ENCODE measurements at places on chromosomes 3 and 15. TPM values are rescaled to one million over a fixed set of nuclear protein-coding genes. Genes with fewer than 3 reads are reported as not detected.

DNA sequence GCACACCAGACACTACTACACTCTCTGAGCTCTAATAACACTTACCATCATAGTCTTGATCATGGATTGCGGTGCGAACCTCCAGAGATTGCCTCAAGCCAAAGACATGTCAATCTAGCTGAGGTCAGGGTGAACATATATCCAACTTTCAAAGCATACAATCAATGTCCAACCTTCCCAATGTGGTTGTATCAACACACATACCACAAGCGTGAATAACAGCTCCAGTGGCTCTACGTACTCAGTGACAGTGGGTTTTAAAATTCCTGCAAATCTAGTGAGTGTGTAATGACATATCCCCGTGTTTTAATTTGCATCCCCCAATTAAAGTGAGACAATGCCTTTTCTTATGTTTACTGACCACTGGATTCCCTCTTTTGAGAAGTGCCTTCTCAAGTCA, 29.6 kb downstream of the SFMBT1 start:
- peaks cover 7% of the 10 kb centered on the region for H3K4me1 ChIP-seq
- H3K27me3 ChIP-seq = no peaks in the 10 kb centered on the region
- H3K27ac ChIP-seq = no peak overlapping the region
- peak; percentile 75 for DNase-seq
- H3K4me3 ChIP-seq = no peak overlapping the region
- H3K36me3 ChIP-seq = no peaks in the 10 kb centered on the region

GRCh38 chr15:48643776-48644466, 1.6 kb downstream of the FBN1 start:
- H3K4me3 ChIP-seq = peak overlapping the region; percentile 95
- peaks cover 18% of the 10 kb centered on the region for H3K4me1 ChIP-seq
- H3K27me3 ChIP-seq = no peaks in the 10 kb centered on the region
- peak overlapping the region; percentile 92 for H3K27ac ChIP-seq

- H3K27ac ChIP-seq = no peak overlapping the region
- H3K4me3 ChIP-seq = no peak overlapping the region
- H3K4me1 ChIP-seq = peaks cover 7% of the 10 kb centered on the region
- no peak for DNase-seq
Observed at GRCh38 chr15:99209326-99209725, 40.1 kb downstream of the TTC23 start.

- H3K27me3 ChIP-seq = no peaks in the 10 kb centered on the region
- H3K27ac ChIP-seq = no peak overlapping the region
- DNase-seq = no peak
- no peaks in the 10 kb centered on the region for H3K36me3 ChIP-seq
- no peak overlapping the region for H3K4me3 ChIP-seq
- H3K4me1 ChIP-seq = no peaks in the 10 kb centered on the region
Observed at GRCh38 chr3:29609328-29609811, 328.5 kb downstream of the RBMS3 start.

GRCh38 chr15:52336529-52336928, 40.9 kb upstream of the MYO5C start:
- no peak overlapping the region for H3K27ac ChIP-seq
- peaks cover 5% of the 10 kb centered on the region for H3K36me3 ChIP-seq
- H3K4me1 ChIP-seq = peaks cover 19% of the 10 kb centered on the region
- H3K4me3 ChIP-seq = no peak overlapping the region

The CPLX3 gene
- total RNA-seq = not detected

DNA sequence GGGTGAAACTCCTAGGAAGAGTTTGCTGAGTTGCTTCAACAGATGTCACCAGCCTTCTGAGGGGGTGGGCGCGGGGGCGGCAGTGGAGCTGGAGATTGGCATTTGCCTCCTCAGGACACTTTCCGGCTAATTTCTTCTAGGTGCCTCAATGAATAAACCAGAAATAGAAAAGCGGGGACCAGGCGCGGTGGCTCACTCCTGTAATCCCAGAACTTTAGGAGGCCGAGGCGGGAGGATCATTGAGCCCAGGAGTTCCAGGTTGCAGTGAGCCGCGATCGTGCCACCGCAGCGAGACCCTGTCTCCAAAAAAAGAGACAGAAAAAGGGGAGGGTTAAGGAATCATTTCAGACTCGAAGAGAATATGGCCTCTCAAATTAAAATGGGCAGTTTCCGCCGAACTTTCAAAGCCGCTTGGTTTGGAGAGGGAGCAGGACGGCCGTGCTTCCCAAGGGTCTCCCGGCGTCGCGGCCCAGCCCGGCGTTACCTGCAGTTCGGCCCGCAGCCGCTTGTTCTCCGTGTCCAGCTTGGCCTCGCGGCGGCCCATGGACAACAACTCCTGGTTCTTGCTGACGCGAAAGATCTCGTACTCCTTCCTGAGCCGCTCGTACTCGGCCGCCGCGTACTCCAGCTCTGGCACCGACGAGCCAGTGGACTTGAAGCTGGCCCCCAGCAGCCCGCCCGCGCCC, 587 bp downstream of the NPHP3 start:
- H3K36me3 ChIP-seq = peaks cover 3% of the 10 kb centered on the region
- no peaks in the 10 kb centered on the region for H3K27me3 ChIP-seq
- H3K4me1 ChIP-seq = peaks cover 13% of the 10 kb centered on the region
- peak; percentile 65 for DNase-seq

The CIB2 gene
- 6.5 TPM for total RNA-seq

The TM4SF1 gene
- total RNA-seq = 28.9 TPM

GRCh38 chr3:173993299-173993698, 595.8 kb downstream of the NLGN1 start:
- peak overlapping the region; percentile 23 for H3K27ac ChIP-seq
- H3K27me3 ChIP-seq = no peaks in the 10 kb centered on the region
- H3K4me1 ChIP-seq = no peaks in the 10 kb centered on the region
- no peaks in the 10 kb centered on the region for H3K36me3 ChIP-seq

The ATP13A3 gene
- total RNA-seq = 79.2 TPM

DNA sequence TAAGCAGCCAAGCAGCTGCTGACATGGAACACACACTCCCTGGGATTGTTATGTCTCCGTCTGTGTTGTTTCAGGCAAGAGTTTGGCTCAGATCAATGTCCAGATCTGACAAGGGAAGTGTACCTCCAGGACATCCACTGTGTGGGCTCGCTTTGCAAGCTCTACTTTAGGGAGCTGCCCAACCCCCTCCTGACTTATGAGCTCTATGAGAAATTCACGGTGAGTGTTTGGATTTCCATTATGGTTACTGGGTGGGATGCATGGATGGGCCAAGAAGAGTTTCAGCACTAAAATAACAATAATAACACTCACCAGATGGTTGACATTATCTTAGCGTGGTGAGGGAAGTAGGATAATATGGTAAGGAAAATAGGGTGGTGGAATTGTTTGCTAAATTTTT, 74.1 kb downstream of the ARHGAP31 start:
- no peaks in the 10 kb centered on the region for H3K27me3 ChIP-seq
- peaks cover 25% of the 10 kb centered on the region for H3K36me3 ChIP-seq
- H3K27ac ChIP-seq = no peak overlapping the region
- H3K4me3 ChIP-seq = no peak overlapping the region

The CCDC39 gene
- total RNA-seq = not detected

DNA sequence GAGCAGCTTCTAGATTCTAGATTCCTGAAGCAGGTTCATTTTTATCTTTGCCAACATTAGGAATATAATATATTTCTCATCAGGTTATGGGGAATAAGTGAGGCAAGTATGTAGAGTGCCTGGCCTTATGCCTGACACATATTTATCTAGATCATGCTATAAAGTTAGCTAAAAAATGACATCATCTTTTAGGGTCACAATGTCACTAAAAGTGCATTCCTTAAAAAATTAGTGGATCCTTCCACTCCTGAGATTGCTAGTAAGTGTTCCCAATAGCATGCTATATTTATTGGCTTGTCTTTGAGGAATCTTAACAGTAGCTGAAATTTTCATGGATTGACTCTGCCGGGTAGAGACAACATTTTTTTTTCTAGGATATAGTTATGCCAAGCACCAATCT, 305.9 kb upstream of the TMCO5A start:
- H3K27ac ChIP-seq = no peak overlapping the region
- H3K36me3 ChIP-seq = no peaks in the 10 kb centered on the region
- H3K4me1 ChIP-seq = no peaks in the 10 kb centered on the region
- H3K27me3 ChIP-seq = no peaks in the 10 kb centered on the region
- no peak overlapping the region for H3K4me3 ChIP-seq

DNA sequence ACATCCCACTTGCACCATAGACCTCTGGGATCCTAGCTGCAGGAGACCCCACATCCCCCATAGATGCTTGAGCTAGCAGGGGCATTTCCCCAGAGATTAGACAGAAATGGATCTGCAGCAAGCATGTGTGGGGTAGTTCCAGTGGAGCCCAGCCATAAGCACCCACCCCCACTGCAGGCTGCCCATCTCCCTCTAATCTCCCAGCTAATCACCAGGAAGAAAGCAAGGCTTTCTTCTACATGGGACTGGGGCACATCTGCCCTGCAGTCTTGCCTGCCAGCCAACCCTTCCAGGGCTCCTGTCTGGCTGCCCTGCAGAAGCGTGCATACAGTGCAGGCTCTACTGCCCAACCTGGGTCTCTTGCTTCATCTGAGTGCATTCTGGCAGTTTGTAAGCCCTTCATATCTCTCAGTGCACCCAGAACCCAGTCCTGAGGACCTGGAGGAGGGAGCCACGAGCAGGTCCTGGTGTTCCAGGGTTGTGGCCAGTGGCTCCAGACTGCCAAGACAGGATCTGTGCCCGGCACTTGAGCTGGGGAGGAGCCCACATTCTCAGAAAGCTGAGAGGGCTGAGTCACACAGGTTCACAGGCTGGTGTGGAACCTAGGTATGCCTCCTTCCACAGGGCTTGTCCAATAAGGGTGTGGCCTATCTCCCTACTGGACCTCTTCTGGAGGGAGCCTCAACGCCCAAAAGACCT, 49.9 kb upstream of the IGSF11 start:
- H3K27me3 ChIP-seq = no peaks in the 10 kb centered on the region
- H3K36me3 ChIP-seq = no peaks in the 10 kb centered on the region
- DNase-seq = no peak
- H3K27ac ChIP-seq = no peak overlapping the region

DNA sequence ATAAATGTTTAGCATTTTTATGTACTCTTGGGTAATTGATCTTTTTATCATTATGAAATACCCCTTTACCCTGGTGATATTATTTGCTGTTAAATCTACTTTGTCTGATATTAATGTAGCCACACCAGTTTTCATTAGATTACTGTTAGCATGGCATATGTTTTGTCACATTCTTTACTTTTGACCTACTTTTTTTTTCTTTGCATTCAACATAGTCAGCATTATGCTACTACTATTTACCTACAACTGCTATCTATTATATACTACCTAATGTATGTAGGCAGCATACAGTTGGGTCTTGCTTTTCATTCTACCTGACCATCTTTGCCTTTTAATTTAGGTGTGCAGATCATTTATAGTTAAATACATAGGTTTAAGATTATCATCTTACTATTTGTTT, 1429.6 kb upstream of the ALCAM start:
- H3K27me3 ChIP-seq = no peaks in the 10 kb centered on the region
- H3K4me3 ChIP-seq = no peak overlapping the region
- DNase-seq = no peak
- H3K36me3 ChIP-seq = no peaks in the 10 kb centered on the region
- no peak overlapping the region for H3K27ac ChIP-seq
- H3K4me1 ChIP-seq = no peaks in the 10 kb centered on the region

- H3K4me1 ChIP-seq = no peaks in the 10 kb centered on the region
- no peak overlapping the region for H3K4me3 ChIP-seq
- no peaks in the 10 kb centered on the region for H3K36me3 ChIP-seq
- H3K27ac ChIP-seq = no peak overlapping the region
- peaks cover 11% of the 10 kb centered on the region for H3K27me3 ChIP-seq
Observed at GRCh38 chr3:12893247-12893646, 51.9 kb upstream of the RPL32 start.

DNA sequence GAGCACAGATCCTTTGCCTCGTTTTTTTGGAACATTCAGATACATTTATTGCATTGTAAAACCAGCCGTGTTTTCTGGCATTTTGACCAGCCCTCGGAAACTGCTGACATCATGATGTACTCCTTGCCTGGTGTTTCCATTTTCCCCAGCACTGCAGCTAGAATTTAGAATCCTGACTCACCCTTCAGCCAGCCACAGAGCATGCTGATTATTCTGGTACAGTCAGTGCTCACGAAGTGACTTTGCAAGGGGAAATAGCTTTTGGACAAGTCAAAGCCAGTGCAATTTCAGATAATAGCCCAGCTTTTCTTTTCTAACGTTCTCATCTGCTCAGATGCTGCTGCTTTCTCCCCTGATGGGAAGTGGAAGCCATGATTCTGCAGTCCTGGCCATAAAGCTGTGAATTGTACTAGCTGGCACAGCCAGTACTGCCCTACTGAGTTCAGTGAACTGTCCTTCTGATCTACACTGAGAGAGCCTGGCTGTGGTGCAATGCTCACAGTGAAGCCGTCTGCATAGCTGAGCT, 12.1 kb upstream of the CNBP start:
- H3K27me3 ChIP-seq = no peaks in the 10 kb centered on the region
- H3K36me3 ChIP-seq = no peaks in the 10 kb centered on the region
- peaks cover 11% of the 10 kb centered on the region for H3K4me1 ChIP-seq
- H3K27ac ChIP-seq = peak overlapping the region; percentile 82
- peak overlapping the region; percentile 32 for H3K4me3 ChIP-seq

The CHRNA7 gene
- 1.5 TPM for total RNA-seq

- H3K27me3 ChIP-seq = no peaks in the 10 kb centered on the region
- H3K4me1 ChIP-seq = peaks cover 4% of the 10 kb centered on the region
- DNase-seq = peak; percentile 63
Observed at GRCh38 chr3:189961522-189962161, 159.1 kb downstream of the P3H2 start.

DNA sequence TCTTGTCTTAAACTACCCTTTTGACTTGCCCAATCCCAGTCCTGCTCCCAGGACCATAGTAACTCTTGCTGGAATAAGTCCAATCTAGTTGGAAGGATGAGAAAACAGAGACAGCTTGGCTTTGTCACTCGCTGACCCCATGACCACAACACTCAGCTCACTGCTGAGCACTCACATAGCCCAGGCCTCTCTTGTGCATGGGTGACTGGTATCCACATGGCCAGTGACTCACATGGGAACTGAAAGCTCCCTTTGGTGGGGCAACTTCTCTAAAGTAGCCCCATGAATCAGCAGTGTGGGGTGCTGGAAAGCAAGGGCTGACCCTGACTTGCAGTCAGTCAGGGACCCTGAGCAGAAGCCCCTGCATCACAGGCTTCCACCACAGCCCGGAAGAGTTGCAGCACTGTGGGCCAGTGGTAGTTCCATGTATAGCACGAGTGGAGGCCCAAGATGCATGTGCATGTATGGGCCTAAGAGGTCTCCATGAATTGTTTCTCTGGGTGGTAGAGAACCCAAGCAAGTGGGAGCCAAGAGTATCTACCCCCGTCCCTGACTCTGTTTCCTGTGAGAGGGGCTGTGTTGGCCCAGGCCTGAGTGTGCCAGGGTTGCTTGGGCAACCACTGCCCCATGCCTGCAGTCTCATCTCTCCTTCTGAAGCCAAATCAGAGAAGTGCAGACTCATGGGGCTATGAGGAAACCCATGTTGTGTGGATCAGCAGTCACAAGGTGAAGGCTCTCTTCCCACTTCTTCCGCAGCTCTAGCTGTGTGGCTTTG, 62.1 kb upstream of the XCR1 start:
- H3K27me3 ChIP-seq = no peaks in the 10 kb centered on the region
- H3K36me3 ChIP-seq = no peaks in the 10 kb centered on the region
- peak; percentile 82 for DNase-seq
- H3K4me1 ChIP-seq = peaks cover 4% of the 10 kb centered on the region
